ENCODE measurements at places on chromosomes 1 and 21.

GRCh38 chr1:200279810-200280411 lies 129.9 kb downstream of the ZNF281 start:
- DNase-seq = peak; percentile 43

DNA sequence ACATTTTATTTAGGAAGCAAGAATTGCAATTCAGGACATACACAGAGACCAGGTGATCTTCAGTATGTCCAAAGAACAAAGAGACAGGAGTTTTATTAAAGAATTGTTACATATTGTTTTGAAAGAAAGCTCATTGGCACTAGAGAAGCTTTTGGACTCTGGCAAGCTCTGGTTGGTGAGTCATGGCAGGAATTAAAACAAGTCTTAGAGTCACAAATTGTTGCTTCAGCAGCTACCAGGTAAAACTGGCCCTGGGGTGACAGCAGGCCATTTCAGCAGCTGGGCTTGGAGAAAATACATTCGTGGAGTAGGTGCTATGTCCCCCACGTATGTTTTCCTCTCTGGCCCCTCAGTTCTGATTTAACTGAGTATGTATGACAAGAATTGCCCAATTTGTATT lies 58.8 kb downstream of the MAP3K21 start:
- no peak for DNase-seq

DNA sequence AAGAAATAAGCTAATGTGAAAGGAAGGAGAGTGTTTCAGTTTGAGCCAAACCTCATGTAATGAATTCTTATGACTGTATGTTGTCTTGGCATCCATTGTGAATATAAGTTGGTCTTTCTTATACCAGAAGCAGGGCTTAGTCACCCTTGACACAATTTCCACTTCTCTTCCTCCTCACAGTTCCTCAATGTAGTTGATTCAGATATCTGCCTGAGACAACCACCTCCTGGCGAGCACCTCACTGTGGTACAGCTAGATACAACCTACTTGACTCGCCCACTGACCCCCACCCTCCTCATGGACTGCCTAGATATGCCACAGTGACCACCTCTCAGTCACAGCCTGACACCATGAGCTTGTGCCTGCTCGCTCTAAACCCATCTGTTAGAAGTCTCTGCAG lies 45.6 kb downstream of the KYAT3 start:
- no peak for DNase-seq

- DNase-seq = peak; percentile 88
These were observed 27.1 kb downstream of the SNAP47 start for GRCh38 chr1:227762231-227762911.

DNA sequence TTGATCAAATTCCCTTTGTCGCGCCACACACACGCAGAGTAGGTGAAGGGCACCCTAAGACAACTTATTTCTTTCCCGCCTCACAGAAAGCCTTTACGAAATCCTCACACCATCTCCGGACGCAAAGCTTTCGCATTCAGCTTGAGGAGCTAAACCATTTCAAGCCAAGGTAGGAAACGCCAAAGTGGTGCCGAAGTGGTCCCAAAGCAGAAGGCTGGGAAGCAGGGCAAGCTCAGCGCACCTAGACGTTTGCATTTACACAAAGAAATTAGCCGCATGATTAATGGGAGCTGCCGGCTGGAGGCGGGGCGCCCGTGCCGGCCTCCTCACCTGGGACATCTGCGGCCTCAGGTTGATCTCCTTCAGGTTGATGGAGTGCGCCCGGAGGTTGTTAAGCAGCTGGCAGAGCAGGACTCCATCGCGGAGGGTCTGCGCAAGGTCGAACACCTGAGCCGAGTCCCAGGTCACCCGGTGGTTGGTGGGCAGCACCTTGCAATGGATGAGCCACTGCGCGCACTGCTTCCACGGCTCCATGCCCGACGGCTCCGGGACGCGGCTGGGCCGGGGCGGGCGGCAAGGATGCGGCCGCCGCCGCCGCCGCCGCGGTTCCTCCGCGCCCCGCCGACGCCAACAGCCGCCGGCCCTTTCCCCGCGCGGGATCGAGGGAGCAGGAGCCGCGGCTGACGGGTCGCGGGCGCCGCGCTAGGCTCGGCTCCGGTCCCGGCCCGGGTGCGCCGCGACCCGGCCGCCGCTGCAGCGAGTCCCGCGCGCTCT lies 457 bp downstream of the VAV3 start:
- DNase-seq = peak; percentile 6

- DNase-seq = no peak
These were observed at the start of gene GJB5 for GRCh38 chr1:34754964-34755637. Gene GJB5 (plus strand): TSS chr1:34755047. CDS start chr1:34757331, 2,284 bp downstream.
